Frontal cortex (tissue), 4 donors: ENCODE measurements at places on chromosomes 3 and 15. TPM values are rescaled to one million over a fixed set of nuclear protein-coding genes. Genes with fewer than 3 reads are reported as not detected.

The CASR gene
- not detected for total RNA-seq

The LZTFL1 gene
- total RNA-seq, result 24.5 TPM

The CEP97 gene
- total RNA-seq, result 72.2 TPM

DNA sequence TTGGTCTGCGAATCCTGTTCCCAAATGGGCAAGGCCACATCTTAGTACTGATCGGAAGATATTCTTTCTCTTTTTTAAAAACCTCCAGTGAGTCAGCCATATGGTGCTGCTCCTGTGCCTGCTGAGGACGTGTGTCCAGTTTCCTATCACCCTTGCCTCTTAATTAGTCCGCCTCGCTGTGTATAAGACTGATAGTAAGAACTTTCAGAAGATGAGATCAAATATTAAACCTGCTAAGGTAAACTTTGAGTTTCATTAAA lies 612 bp downstream of the UBA5 start:
- DNase-seq, result no peak

GRCh38 chr15:101122806-101123205 lies 129.0 kb downstream of the CHSY1 start:
- DNase-seq, result no peak

DNA sequence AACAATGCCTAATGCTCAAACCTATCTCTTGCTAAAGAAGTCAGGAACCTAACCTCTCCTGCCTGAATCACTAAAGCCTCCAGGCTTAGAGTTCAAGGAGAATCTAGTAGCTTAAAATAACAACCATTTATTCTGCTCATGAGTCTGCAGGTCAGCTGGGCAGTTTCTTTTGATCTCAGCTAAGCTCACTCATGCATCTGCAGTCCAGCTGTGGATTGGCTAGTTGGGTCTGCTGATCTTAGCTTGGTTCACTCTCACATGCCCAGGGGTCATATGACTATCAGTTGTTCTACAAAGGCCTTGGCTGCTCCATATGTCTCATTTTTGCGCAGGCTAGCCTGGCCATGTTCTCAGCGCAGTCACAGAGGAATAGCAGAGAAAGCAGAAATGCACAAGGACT lies 109.2 kb upstream of the STT3B start:
- DNase-seq, result no peak

- DNase-seq, result no peak
These were observed 161.4 kb downstream of the CHST2 start for GRCh38 chr3:143280984-143281383.
